ENCODE measurements at places on chromosomes 2 and 18.

- no peak for DNase-seq
Measured at GRCh38 chr2:15623898-15624541, 32.4 kb downstream of the DDX1 start.

DNA sequence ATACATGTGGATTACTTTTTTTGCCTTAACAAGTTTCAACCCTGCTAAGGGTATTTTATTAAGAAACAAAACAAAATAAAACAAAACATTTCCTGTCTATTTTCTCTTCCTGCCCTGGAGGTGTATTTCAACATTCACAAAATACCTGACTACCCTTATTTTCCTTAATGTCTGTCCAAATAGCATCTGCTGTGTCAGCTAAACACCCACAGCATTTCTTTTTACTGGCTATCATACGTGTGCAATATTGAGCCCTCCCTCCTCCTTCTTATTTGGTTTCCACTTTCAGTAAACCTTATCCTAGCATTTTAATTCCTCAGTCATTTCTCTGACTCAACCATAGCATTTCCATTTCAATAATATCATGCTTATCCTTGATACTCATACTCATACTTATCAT, 1420.0 kb upstream of the ZEB2 start:
- DNase-seq: no peak

DNA sequence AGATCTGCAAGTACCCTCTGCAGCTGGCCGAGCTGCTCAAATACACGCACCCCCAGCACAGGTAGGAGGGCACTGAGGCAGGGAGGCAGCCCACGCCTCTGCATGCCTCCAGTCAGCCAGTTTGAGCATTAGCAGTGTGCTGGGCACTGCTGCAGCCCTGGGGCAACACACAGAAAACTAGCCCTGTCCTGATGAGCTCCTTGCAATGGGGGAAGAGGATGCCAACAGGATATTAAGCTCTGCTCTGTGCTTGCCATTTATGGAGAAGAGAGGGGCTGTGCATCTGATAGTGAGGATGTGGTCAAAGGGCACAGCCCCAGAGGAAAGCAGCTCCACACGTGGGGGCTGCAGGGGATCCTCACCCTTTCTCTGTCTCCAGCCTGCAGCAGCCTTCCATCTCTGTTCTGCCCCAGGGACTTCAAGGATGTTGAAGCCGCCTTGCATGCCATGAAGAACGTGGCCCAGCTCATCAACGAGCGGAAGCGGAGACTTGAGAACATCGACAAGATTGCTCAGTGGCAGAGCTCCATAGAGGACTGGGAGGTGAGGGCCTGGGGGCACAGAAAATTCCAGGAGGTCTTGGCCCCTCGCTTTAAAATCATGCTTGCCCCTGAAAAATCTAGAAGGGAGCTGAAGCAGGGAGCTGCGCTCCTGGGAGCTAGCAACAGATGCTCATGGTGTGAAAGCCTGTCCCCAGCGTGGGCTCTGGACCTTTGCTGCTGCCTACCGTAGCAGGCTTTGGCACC, 51.7 kb downstream of the FAM168B start:
- no peak for DNase-seq

DNA sequence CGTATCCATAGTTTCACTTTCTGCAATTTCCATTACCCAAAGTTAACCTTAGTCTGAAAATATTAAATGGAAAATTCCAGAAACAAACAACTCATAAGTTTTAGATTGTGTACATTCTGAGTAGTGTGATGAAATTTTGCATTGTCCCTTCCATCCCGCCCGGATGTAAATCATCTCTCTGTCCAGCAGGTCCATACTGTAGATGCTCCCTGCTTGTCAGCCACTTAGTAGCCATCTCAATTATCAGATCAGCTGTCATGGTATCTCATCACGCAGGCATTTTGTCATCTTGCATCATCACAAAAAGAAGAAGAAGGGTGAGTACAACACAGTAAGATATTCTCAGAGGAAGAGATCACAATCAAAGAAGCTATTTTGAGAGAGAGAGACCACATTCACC, 185.0 kb upstream of the STK17B start:
- DNase-seq: no peak

- DNase-seq: no peak
Measured at GRCh38 chr2:22403748-22404147, 981.2 kb upstream of the KLHL29 start.

DNA sequence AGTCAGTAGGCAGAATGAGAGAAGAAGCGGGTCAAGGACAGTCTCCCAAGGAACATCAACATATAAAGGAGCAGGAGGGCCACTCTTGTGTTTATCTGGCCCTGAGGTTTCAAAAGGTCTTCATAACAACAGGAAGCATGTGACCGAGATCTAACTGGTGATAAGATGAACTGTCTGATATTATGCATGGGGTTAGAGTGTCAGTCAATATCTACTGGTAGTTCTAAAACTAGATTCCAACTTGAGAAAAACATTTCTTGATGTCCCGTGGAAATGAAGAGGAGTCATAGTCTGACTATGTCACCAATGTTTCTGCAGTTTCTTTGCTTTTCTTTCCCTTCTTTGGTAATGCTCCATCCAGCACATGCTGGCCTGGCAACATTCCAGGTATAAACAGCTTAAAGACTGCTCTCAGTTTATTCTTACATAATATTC, 77.5 kb upstream of the ITPRID2 start:
- no peak for DNase-seq

DNA sequence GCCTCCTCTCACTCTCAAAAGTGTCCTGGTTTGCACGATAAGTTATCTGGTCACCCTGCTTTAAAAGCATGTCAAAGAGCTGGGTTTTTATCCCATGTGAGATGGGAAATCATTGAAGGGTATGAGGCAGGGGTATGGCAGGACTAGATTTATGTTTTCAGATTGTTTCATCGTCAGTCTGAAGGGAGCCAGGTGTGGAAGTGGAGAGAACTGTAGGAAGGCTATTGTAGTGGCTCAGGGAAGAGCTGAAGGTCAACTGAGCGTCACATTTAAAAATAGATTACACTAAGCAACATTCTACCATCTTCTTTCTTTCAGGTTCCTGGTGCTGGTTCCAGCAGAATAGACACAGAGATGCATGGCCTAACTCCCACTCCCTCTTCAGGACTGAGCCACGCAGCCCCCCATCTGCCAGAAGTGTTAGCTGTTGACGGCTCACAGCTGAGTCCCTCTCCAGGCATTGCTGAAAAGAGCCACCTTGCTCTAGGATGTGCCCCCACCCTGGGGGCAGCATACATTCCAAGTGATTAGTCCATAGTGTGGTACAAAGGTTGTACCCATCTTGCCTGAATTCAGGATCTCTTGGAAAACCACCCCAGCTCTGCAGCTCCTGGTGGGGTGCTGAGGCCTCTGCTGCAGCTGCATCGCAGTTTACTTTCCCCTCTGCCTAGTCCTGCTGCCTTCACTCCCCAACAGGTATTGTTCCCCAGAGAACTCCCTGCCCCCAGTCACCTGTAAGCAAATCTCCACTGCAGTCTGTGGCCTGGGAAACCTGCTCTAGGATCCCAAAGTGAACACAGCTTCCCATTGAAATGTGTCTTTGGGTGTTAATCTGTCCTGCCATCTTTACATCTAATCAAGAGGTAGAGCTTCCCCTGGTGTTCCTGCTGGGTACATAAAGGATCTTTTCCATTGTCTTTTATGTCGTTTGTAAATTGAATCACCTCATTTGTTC, 79.5 kb upstream of the KLF7 start:
- no peak for DNase-seq

- no peak for DNase-seq
Measured at GRCh38 chr2:63058144-63058920, 7.7 kb downstream of the OTX1 start.

DNA sequence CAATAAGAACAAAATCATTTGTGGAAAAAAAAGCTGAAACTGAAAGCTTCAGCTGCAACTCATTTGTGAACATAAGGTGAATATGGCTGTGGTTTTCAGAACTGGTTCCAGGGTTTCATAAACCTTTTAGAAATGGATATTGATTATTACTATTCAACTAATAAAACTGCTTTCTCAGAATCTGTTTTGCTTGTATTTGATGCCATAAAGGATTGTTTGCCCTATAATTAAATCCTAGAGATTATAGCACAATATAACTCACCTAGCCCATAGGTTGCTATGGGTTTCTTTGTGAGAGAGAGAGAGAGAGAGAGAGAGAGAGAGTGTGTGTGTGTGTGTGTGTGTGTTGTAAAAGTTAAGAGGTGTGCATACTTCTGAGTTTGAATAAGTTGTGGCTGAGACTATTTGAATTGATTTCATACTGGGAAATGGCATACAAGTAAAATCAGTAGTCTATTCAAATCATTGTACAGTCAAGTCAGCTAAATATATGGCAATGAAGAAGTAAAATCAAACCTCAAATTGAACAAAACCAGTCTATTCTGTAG, 339.2 kb downstream of the ARHGAP15 start:
- no peak for DNase-seq

All from C1 segment of cervical spinal cord (tissue), 14 donors.